SK-N-SH (cell line): ENCODE measurements at places on chromosomes 4 and X. TPM values are rescaled to one million over a fixed set of nuclear protein-coding genes. Genes with fewer than 3 reads are reported as not detected.

The AMER1 gene
- 0.67 and 0.76 TPM in 2 replicates for polyA plus RNA-seq

The BEX1 gene
- polyA plus RNA-seq, result 170 and 206 TPM in 2 replicates

The PABPC4L gene
- not detected in 2 replicates for polyA plus RNA-seq

The XAGE1B gene
- polyA plus RNA-seq, result 104 and 115 TPM in 2 replicates

The SPP1 gene
- polyA plus RNA-seq, result 0.82 and 1.3 TPM in 2 replicates

The MSX1 gene
- 1.5 and 2.1 TPM in 2 replicates for polyA plus RNA-seq

The P2RY8 gene
- polyA plus RNA-seq, result 0.03 and 0.08 TPM in 2 replicates

The BTK gene
- polyA plus RNA-seq, result not detected in 2 replicates

The SLC25A43 gene
- 7.5 and 13.2 TPM in 2 replicates for polyA plus RNA-seq

The SLC9A7 gene
- polyA plus RNA-seq, result 10.3 and 10.5 TPM in 2 replicates

The PRKG2 gene
- polyA plus RNA-seq, result not detected in 2 replicates

The FREM3 gene
- polyA plus RNA-seq, result 0.02 and 0.03 TPM in 2 replicates

The APBB2 gene
- polyA plus RNA-seq, result 49.8 and 56.6 TPM in 2 replicates

The TMLHE gene
- polyA plus RNA-seq, result 11.3 and 18.7 TPM in 2 replicates

The VGLL1 gene
- not detected in 2 replicates for polyA plus RNA-seq

The CFAP99 gene
- polyA plus RNA-seq, result 0.13 and 0.55 TPM in 2 replicates

The HTRA3 gene
- polyA plus RNA-seq, result 0.05 TPM in 1 of 2 replicates, not detected in the other

The SHROOM2 gene
- not detected in 2 replicates for polyA plus RNA-seq

The LEF1 gene
- polyA plus RNA-seq, result 0.36 and 0.89 TPM in 2 replicates

The CLNK gene
- polyA plus RNA-seq, result not detected in 2 replicates

The GPR119 gene
- polyA plus RNA-seq, result not detected in 2 replicates

The REPS2 gene
- polyA plus RNA-seq, result 0.62 and 0.73 TPM in 2 replicates

The TBX22 gene
- not detected in 2 replicates for polyA plus RNA-seq

The ITM2A gene
- not detected in 2 replicates for polyA plus RNA-seq

The VEGFD gene
- polyA plus RNA-seq, result 5.3 and 6.3 TPM in 2 replicates
